ENCODE measurements at places on chromosomes 2 and 18.
A peak's percentile ranks its signal among the peaks of the same experiment; 100 is the strongest.

DNA sequence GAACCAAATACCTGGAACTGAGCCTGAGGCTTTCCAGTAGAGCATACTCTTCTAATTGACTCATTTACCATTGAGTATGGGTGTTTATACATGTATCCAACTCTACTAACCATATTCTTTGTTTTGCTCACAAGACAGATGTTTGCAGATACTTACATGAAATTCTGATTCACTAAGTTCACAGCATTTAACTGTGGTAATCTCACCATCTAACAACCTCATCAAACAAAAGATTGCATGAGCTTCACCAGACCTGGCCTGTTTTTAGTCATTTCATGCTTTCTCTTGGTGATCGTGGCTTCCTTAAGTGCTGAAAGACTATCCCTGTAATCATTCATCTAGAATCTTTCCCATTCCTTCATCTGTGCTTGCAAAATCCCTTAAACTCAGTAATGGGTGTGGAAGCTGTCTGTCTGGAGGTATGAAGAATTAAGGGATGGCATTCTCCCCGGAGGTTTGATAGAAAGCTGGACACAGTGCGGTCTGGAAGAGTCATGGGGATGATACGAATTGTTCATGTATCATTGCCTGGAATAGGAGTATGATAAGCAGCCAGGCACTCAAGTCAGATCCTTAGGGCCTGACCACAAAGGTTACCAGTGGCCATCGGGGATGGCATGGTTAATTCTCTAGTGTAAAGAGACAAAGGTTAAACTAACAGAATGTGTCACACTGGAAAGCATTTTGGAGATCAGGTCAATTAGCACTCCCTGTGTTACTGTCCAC, 42.0 kb upstream of the IL1R1 start:
- DNase-seq: peak; percentile 100

- DNase-seq: no peak
Measured at GRCh38 chr2:218031261-218031660, 28.5 kb upstream of the TNS1 start.

GRCh38 chr18:57798713-57799373, 4.3 kb downstream of the ATP8B1 start:
- no peak for DNase-seq

- peak; percentile 27 for DNase-seq
Measured at GRCh38 chr2:189580241-189580651, 340 bp downstream of the SLC40A1 start.

DNA sequence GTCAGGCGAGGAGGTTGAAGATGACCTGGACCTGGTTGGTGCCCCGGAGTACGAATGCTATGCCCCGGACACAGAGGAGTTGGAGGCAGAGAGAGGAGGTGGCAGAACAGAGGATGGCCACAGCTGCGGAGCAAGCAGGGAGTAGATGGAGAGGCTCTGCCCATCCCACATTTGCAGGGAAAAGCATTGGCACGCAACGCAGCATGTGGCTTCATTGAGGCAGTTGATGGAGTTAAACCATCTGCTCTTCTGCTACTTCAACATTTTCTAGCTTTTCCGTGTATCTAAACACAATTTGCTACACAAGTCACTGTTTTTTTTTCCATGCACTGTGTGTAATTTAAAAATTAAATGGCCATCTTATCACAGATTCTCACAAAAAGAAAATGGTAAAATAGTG, 11.8 kb downstream of the RBFA start:
- DNase-seq: no peak

- DNase-seq: peak; percentile 10
Measured at GRCh38 chr2:42872721-42873120, 80.3 kb upstream of the HAAO start.

- DNase-seq: no peak
Measured at GRCh38 chr2:136505462-136505861, 259.9 kb upstream of the THSD7B start.

DNA sequence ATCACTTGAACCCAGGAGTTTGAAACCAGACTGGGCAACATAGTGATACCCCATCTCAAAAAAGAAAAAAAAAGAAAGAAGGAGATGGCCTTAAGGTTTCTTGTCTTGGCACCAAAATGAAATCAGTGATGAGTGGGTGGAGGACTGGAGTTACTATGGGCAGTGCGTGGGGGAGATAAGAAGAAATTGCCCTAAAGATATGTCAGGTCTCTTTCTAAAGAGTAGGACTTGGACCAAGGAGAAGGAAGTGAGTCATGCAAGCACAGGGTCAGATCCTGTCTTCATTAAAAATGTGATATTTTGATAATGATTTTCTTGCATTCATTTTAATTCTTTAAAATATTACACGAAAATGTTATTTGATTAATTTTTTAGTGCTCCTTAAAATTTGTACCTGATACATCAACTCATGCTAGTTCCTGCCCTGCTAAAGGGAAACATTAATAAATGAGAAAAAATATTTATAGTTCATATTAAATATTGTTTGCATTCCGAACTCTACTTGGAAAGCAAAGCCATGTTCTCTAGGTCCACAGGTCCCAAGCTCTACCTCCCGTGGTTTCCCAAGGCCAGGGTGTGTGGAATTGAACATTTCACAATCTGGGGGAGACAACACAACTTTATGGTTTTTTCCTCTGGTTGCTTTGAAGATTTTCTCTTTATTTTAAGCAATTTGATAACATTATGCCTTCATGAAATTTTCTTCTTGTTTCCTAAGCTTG, 62.6 kb upstream of the CTLA4 start:
- peak; percentile 91 for DNase-seq

DNA sequence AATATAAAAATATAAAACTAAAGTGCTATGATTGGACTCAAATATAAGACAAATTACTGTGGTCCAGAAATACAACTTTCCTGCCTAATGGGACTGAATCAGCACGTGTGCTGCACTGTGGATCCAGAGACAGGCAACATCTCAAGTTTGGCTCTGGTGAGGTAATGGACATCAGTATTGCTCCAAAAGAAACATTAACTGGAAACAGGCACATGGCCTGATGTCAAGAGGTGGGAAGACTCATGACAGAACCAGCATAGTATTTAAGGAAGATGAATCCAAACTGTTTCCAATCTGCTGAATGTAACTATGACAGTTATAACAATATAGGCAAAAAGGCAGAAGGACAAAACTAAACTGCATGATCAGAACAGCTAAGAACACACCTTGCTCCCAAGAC, 354.6 kb downstream of the FSIP2 start:
- DNase-seq: no peak

GRCh38 chr2:172829229-172829628, 93.6 kb downstream of the RAPGEF4 start:
- DNase-seq: peak; percentile 95

DNA sequence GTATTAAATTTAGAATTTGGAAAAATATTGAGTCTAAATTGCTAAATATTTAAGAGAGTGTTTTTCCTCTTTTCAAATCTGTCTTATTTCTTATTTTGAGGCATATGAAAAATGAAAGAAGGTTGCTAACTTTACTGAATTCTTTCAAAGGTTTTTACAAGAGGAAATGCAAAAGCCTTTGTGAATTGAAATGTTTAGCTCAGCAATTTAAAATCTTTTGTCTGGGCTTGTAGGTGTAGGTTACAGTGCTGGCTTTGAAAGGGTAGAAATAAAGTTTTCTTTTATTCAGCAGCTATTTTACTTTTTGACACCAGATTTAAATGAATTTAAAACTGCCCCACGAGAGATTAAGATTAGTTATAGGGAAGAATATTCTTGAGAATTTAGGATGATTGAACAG, 192.0 kb downstream of the CDH7 start:
- DNase-seq: no peak

- no peak for DNase-seq
Measured at GRCh38 chr2:106812841-106813240, 73.1 kb downstream of the ST6GAL2 start.

Data from amniotic epithelial cell (primary cell).